Endothelial cell (in vitro differentiated cells): ENCODE measurements at places on chromosomes 2 and 18. TPM values are rescaled to one million over a fixed set of nuclear protein-coding genes. Genes with fewer than 3 reads are reported as not detected.

DNA sequence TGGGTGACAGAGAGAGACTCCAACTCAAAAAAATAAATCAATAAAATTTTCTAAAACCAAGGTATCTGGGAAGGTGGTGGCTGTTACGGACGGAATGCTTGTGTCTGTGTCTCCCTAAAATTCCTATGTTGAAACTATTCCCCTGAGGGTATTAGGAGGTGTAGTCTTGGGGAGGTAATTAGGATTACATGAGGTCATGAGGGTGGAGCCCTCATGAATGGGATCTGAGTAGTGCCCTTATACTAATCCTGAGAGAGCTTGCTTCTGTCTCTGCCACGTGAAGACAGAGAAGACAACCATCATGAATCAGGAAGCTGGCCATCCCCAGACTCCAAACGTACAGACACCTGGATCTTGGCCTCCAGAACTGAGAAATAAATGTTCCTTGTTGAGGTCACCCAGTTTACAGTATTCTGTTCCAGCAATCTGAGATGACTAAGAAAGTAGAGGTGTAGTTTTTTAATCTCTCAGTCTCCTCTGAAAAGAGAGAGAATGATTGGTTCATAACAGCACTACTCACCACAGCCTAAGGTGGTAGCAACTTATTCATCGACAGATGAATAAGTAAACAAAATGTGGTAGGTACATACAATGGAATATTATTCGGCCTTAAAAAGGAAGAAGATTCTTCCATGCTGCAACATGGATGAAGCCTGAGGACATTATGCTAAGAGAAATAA lies 38.4 kb downstream of the TGFBRAP1 start:
- no peaks in the 10 kb centered on the region for H3K27me3 ChIP-seq
- H3K36me3 ChIP-seq, result peaks cover 15% of the 10 kb centered on the region
- H3K4me1 ChIP-seq, result no peaks in the 10 kb centered on the region
- H3K4me3 ChIP-seq, result no peak overlapping the region
- no peak for DNase-seq
- H3K27ac ChIP-seq, result no peak overlapping the region

GRCh38 chr2:144583741-144584453 lies 64.0 kb upstream of the ZEB2 start:
- peaks cover 49% of the 10 kb centered on the region for H3K4me1 ChIP-seq
- no peak overlapping the region for H3K4me3 ChIP-seq
- peak overlapping the region; percentile 93 for H3K27ac ChIP-seq
- no peaks in the 10 kb centered on the region for H3K36me3 ChIP-seq

- no peak overlapping the region for H3K27ac ChIP-seq
- H3K27me3 ChIP-seq, result peaks cover 2% of the 10 kb centered on the region
- DNase-seq, result no peak
- H3K4me3 ChIP-seq, result no peak overlapping the region
Measured at GRCh38 chr18:49008156-49008555, 57.4 kb upstream of the SMAD7 start.

- no peaks in the 10 kb centered on the region for H3K36me3 ChIP-seq
- H3K27ac ChIP-seq, result no peak overlapping the region
- H3K4me1 ChIP-seq, result no peaks in the 10 kb centered on the region
- H3K4me3 ChIP-seq, result no peak overlapping the region
- no peak for DNase-seq
Measured at GRCh38 chr2:75317316-75317715, 118.0 kb upstream of the TACR1 start.

- no peak overlapping the region for H3K4me3 ChIP-seq
- DNase-seq, result no peak
- no peaks in the 10 kb centered on the region for H3K36me3 ChIP-seq
- peaks cover 24% of the 10 kb centered on the region for H3K4me1 ChIP-seq
- peaks cover 2% of the 10 kb centered on the region for H3K27me3 ChIP-seq
Measured at GRCh38 chr18:76684265-76684664, 138.1 kb upstream of the ZNF236 start.

GRCh38 chr2:224263571-224264043 lies 138.3 kb downstream of the FAM124B start:
- H3K27me3 ChIP-seq, result no peaks in the 10 kb centered on the region
- H3K4me3 ChIP-seq, result no peak overlapping the region
- DNase-seq, result no peak
- no peak overlapping the region for H3K27ac ChIP-seq
- no peaks in the 10 kb centered on the region for H3K36me3 ChIP-seq

GRCh38 chr18:9333441-9334328 lies 888 bp upstream of the TWSG1 start:
- no peaks in the 10 kb centered on the region for H3K27me3 ChIP-seq
- peak overlapping the region; percentile 88 for H3K4me3 ChIP-seq
- H3K27ac ChIP-seq, result peak overlapping the region; percentile 10
- DNase-seq, result no peak
- peaks cover 4% of the 10 kb centered on the region for H3K36me3 ChIP-seq

- peaks cover 2% of the 10 kb centered on the region for H3K27me3 ChIP-seq
- H3K4me3 ChIP-seq, result no peak overlapping the region
- H3K36me3 ChIP-seq, result no peaks in the 10 kb centered on the region
- H3K4me1 ChIP-seq, result peaks cover 13% of the 10 kb centered on the region
- no peak overlapping the region for H3K27ac ChIP-seq
- no peak for DNase-seq
Measured at GRCh38 chr2:224645722-224646121, 60.6 kb upstream of the CUL3 start.

DNA sequence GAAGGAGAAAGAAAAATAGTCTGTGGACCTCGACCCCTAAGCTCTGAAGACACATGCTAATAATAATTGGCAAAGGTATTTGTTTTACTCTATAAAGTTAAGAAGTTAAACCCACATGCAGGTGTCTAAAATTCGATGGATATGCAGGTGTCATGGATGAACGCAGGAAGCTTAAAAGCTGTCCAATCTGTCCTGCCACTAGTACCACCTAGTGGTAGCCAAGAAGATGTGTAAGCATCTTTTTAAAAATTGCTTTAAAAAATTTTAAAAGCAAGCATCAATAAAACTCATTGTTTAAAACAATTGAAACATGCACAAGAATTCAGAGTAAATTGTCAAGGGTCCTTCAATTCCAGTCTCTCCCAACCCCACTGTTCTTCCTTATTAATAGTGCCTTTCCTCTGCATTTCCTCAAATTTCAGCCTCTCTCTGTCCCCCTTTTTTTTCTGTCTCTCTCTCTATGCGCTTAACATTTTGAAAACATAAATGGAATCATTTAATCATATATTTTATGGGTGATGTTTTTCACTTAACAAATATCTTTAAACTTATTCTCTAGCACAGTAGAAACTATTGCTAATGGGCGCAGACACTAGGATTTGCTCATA lies 30.6 kb upstream of the PPP3R1 start:
- no peaks in the 10 kb centered on the region for H3K36me3 ChIP-seq

DNA sequence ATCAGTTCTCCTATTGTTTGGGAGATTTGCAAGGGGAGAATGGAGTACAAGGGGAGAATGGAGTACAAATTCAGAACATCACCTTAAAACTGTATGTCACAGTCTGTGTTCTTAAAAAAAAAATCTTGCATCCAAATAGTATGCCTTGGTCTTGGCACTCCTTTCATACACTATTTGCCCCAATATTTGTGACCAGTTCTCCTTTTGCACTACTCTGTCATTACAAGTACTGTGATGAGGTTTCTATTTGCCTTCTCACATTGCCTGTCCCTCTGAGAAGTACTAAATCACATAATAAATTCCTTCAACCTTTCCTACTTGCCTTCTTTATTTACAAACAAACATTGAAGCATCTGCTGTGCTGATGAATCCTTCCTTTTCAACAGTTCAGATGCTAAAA lies 36.0 kb upstream of the NCK2 start:
- H3K4me3 ChIP-seq, result no peak overlapping the region
- H3K27me3 ChIP-seq, result no peaks in the 10 kb centered on the region

DNA sequence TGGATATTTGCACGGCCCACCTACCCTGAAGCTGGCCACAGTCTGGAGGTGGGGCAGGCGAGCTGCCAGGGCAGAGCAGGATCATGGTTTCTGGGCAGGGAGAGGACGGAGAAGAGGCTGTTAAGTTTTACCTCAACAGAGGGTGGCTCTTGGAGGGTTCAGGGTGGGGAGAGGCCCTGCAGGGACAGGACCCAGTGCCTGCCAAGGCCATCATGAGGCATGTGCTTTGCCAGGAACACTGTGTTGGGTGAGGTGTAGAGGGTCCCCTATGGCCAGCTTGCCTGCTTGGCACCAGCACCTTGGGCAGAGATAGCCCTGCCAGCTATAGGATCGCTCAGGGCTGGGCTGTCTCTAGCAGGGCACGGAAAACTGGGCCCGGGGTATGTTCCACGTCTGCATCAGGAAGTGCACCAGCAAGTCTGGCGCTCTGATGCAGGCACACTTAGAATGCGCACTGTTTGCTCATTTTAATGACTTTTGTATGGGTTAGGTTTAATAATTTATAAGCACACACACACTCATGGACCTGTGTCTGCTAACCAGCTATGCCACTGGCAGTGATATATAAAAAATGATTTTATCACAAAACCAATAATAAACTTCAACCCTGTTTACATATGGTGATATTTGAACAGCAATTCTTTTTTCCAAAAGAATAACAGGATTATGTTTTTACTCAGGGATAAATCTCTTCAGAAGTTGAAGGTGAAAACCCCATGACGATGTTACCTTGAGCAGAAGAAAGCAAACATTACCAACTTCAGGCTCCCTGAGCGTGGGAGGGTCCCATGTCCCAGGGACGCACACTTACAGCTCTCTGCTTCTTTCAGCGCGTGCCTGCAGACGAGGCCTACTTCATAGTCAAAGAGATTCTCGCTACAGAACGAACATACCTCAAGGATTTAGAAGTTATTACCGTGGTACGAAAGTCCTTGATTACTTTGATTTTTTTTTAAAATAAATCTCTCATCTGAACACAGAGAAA lies 46.4 kb downstream of the STK25 start:
- DNase-seq, result no peak
- H3K27ac ChIP-seq, result no peak overlapping the region
- no peaks in the 10 kb centered on the region for H3K27me3 ChIP-seq
- no peak overlapping the region for H3K4me3 ChIP-seq
- H3K4me1 ChIP-seq, result peaks cover under 1% of the 10 kb centered on the region

GRCh38 chr2:225559072-225559415 lies 159.5 kb downstream of the NYAP2 start:
- H3K4me3 ChIP-seq, result no peak overlapping the region
- H3K27me3 ChIP-seq, result no peaks in the 10 kb centered on the region
- no peaks in the 10 kb centered on the region for H3K36me3 ChIP-seq
- H3K27ac ChIP-seq, result no peak overlapping the region
- H3K4me1 ChIP-seq, result no peaks in the 10 kb centered on the region
- DNase-seq, result no peak

DNA sequence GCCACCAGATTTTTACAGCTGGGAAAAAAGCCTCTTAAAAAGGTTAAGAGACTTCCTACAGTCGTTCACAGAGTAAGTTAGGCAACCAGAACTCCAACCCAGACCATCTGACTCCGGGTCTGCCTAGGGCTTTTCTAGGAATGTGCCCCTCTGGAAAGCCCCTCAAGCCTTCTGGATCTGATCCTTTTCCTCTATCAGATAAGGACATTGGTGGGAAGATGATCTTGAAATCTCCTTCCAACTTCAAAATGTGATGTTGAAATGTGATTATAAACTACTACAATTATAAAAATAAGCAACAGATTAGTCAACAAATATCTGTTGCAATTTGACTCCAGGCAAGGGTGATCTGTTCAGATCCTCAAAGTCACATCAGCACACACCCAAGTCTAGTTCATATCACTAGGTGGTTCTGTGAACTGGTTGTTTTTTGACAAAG lies 270.4 kb downstream of the ARHGAP15 start:
- no peaks in the 10 kb centered on the region for H3K27me3 ChIP-seq
- no peak for DNase-seq
- H3K36me3 ChIP-seq, result no peaks in the 10 kb centered on the region
- no peaks in the 10 kb centered on the region for H3K4me1 ChIP-seq
- no peak overlapping the region for H3K4me3 ChIP-seq
- no peak overlapping the region for H3K27ac ChIP-seq

DNA sequence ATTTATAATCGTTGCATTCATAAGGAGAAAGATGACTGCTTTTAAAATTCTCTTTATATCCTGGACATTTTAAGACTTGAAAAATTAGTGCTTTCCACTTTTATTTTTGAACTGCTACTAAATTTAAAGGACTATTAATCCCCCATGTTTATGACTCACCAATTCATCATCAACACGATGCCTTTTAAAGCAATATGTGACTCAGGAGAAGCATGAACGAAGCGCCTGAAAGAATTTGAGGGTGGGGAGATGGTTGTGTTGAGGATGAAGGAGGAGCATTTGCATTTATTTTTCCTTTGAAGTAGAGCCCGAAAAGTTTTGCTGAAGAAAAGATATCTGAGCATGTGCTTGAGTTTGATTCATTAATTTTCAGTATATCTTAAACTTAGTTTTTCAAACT lies 192.2 kb upstream of the LRRTM1 start:
- no peaks in the 10 kb centered on the region for H3K4me1 ChIP-seq
- no peak overlapping the region for H3K27ac ChIP-seq
- no peaks in the 10 kb centered on the region for H3K27me3 ChIP-seq
- no peak for DNase-seq
- no peaks in the 10 kb centered on the region for H3K36me3 ChIP-seq

DNA sequence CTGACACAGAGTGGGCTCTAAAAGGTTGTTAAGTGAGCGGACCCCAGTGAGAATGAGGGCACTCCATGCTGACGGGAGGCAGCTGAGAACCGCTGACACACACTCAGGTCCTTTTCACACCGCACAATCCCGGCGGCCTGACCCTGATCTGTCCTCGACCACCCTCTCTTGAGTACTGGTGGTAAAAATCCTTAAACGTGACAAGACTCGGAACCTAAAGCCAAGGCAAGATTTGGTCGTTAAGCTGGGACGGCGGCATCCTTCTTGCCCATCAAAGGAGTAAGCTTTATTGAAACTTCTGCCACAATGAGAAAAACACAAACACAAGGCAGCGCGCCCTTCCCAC lies 569 bp downstream of the TMX3 start:
- H3K36me3 ChIP-seq, result peaks cover 16% of the 10 kb centered on the region
- peaks cover 7% of the 10 kb centered on the region for H3K4me1 ChIP-seq
- H3K27me3 ChIP-seq, result peaks cover 6% of the 10 kb centered on the region
- DNase-seq, result peak; percentile 22
- H3K27ac ChIP-seq, result peak overlapping the region; percentile 93
- H3K4me3 ChIP-seq, result peak overlapping the region; percentile 99

DNA sequence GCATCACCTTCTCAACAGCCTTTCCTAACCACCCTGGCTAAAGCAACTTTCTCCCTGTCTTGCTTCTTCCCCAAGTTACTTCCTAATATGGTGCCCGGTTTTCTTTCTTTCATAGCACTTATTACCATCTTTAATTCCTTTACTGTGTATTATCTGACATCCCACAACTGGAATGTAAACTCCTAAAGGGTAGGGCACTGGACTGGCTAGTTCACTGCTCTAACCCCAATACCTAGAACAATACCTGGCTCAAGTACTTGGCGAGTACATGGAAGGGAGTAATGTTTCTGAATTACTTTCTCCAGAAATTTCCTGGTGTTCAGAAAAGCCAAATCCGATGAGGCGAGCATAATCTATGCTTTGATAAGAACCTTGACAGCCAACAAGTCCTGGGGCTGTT lies 22.7 kb upstream of the RNF103 start:
- no peak for DNase-seq
- no peak overlapping the region for H3K27ac ChIP-seq
- no peaks in the 10 kb centered on the region for H3K27me3 ChIP-seq
- peaks cover 5% of the 10 kb centered on the region for H3K36me3 ChIP-seq
- H3K4me3 ChIP-seq, result no peak overlapping the region
- H3K4me1 ChIP-seq, result no peaks in the 10 kb centered on the region

- no peak for DNase-seq
- H3K4me3 ChIP-seq, result no peak overlapping the region
- H3K36me3 ChIP-seq, result peaks cover 6% of the 10 kb centered on the region
- H3K27me3 ChIP-seq, result peaks cover 2% of the 10 kb centered on the region
- H3K4me1 ChIP-seq, result no peaks in the 10 kb centered on the region
Measured at GRCh38 chr2:190169221-190170072, 106.9 kb upstream of the MSTN start.

The EDAR gene
- not detected for total RNA-seq

The PROKR1 gene
- total RNA-seq, result 0.38 TPM

The KCNS3 gene
- 12.1 TPM for total RNA-seq
